ENCODE measurements at places on chromosomes 2 and 18.

DNA sequence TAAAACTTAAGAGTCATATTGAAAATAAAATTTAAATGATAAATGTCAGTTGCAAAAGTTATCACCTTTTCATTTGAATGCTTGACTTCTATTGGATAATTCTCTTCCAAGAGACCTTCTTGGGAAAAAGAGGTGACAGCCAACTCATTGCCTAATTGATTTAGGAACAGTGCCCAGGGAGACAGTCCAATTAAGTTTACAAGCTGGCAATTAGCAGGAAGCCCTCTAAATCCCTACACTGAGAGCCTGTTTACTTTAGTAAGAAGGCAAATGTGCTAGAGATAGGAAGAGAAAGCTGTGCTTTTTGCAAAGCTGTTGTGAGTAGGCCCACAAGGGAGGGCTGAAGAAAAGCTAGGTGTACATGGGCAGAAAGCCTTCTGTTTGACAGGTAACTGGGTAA, 189.1 kb downstream of the WDPCP start:
- DNase-seq: no peak

- no peak for DNase-seq
Observed at GRCh38 chr2:159072795-159073194, 104.4 kb downstream of the TANC1 start.

DNA sequence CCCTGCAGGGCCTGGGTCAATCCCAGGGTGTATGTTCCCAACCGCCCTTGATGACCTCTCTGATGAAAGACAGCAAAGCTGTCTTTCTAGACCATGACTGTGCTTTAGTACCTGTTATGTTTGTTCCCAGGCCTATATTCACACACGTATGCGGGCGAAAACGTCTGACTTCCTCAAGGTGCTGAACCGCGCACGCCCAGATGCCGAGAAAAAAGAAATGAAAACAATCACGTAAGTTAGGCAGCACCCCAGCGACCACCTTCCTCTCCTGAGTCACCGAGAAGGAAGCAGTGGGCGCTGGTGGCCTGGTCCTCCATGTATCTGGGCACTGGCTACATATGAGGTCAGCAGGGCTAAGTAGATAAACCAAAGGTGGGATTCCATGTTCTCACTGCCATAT, 11.1 kb upstream of the GPBAR1 start:
- no peak for DNase-seq

DNA sequence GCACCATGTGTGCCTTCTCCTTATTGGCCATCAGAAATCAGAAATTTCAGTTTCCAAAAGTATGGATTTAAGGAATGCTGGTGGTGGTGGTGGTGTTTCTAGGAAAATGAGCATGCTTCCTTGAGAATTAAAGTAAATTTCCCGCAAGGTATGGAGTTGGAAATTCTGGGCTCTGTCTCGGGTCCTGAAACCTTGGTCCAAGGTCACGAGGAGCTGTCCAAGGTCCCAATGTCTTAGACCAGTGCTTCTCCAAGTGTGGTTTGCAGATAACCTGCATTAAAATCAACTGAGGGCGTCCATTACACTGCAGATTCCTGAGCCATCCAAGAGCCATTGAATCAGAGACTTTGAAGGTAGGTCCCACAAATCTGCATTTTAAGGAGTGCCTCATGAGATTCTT, 210.9 kb upstream of the PKDCC start:
- DNase-seq: peak; percentile 10

- DNase-seq: no peak
Observed at GRCh38 chr2:203238292-203238703, 520 bp upstream of the CYP20A1 start.

DNA sequence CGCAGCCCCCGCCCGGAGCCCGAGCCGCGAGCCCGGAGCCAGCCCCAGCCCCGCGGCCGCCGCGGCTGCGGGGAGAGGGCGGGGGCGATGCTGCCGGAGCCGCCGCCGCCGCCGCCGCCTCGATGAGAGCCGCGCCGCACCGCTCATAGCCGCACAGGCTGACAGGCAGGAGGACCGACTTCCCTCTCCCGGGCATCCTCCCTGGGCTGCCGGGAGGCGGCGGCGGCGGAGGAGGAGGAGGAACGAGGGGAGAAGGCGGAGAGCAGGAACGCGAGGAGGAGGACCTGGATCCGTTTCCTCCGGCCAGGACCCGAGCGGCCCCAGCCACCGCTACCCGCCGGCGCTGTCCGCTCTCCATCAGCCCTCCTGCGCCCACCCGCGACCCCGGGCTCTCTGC, 370 bp downstream of the KLHL29 start:
- no peak for DNase-seq

GRCh38 chr2:160376576-160376975, 117.0 kb downstream of the RBMS1 start:
- no peak for DNase-seq

DNA sequence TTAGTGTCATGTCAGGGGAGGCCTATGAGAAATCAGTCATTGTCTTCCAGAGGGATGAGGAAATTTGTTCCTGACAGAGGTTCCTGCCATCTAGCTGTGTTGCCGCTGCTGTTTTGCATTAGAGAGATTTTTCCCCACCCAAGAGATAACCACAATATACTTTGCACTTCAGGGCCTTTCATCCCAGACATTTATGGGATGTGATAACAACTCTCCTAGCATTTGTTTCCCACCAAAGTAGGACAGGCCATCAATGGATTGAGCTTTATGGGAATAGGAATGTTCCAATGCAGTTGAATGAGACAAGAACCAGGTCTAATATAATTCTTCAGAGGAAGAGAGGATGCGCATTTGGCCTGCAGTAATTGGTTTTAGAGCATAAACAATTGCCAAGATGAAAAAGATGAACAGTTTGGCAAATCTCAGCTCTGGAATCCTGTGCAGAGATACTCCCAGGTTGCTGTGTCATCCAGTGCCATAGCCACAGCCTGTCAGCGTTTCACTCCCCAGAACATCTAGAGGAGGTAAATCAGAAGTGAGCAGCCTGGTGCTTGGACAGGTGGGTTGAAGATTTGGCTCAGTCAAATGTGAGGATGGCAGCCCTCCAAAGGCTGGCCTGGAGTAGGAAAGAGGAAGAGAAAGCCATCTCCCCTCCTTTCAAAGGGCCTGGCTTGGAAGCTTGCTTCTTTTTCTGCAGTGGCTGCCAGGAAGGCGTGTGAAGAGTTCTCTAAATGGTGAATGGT, 93.7 kb upstream of the SETBP1 start:
- DNase-seq: no peak

DNA sequence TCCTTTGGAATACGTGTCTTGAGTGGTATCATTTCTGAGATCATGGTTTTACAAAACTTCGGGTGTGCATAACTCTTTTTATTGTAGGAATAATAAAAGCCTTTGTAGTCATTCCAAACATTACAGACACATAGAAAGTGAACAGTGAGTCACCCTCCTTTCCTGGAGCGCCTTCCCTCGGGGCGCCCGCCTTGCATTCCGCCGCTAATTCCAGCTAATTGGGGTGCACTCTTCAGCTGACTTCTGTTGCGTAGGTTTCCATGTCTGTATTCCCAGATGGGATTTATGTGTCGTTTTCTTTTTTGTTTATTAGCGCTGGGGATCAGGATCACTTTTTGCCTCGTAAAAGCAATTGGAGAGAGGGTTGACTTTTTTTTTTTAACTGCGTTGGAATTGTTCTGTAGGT, 18.7 kb downstream of the SH3BP4 start:
- no peak for DNase-seq

GRCh38 chr2:105445976-105446375, 47.1 kb upstream of the FHL2 start:
- DNase-seq: no peak

Measured in GM20000 (cell line).